IPS-NIHi11 (cell line): ENCODE measurements at places on chromosomes 7 and 10.
A peak's percentile ranks its signal among the peaks of the same experiment; 100 is the strongest.

DNA sequence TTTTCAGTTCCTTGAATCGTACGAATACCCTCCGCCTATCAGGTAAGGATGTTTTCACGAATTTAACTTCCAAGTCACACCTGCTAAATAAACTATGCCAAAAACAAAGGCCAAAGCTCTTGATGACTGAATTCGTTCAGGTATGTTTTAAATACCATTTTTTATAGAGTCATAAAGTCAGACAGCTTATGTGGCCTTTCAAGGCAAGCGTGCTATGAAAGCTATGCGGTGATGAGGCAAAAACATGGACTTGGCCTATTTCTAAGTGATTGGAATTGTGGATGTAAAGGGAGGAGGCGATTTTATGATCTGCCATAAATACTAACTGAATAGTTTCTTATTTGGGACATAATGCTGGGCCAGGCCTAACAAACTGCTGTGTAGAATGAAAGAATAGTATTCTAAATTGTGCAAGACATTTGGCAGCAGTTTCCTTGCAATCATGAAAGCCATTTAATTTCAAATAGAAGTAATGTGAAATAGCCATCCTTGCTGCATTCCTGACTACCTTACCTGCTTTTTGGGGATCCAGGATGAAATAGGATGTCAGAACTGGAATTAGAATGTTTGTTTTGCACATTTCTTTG is 14.0 kb downstream of the SLC39A12 start:
- no peak for DNase-seq

- DNase-seq = peak; percentile 23
Observed at GRCh38 chr10:58266826-58267712, 625 bp downstream of the IPMK start.

- DNase-seq = peak; percentile 22
Observed at GRCh38 chr7:34454381-34454780, 203.6 kb upstream of the NPSR1 start.

DNA sequence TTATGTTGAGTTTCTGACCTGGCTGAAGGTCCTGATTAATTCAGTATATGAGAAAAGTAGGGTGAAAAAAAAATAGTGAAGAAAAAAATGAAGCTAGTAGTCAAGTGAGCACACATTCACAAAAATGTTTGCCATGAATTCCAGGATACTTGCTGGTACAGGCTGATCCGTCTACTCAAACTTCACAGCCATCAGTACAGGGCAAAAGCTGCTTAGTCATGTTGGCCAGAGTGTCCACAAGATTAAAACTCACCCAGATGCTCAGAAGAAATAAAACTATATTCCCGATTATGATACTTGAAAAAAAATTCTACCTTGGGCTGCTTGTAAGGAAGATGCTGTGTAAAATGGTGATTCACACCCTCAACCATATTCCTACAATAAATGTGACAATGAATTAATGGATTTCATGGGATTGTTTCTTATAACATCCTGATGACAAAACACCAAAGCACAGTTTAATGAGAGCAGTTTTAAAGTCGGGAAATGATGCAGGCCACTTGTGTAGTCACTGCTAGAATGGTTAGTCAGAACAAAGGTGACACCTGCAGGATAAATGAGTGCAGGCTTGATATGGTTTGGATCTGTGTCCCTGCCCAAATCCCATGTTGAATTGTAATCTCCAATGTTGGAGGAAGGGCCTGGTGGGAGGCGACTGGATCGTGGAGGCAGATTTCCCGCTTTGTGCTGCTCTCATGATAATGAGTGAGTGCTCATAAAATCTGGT is 49.2 kb upstream of the ANKRD1 start:
- DNase-seq = no peak

GRCh38 chr7:48085433-48085791 is 3.7 kb upstream of the UPP1 start:
- DNase-seq = no peak

- no peak for DNase-seq
Observed at GRCh38 chr10:70312972-70313371, 29.2 kb upstream of the NPFFR1 start.

GRCh38 chr10:33270971-33271370 is 63.5 kb downstream of the NRP1 start:
- no peak for DNase-seq

GRCh38 chr10:79393221-79393923 is 46.1 kb downstream of the PPIF start:
- DNase-seq = no peak

DNA sequence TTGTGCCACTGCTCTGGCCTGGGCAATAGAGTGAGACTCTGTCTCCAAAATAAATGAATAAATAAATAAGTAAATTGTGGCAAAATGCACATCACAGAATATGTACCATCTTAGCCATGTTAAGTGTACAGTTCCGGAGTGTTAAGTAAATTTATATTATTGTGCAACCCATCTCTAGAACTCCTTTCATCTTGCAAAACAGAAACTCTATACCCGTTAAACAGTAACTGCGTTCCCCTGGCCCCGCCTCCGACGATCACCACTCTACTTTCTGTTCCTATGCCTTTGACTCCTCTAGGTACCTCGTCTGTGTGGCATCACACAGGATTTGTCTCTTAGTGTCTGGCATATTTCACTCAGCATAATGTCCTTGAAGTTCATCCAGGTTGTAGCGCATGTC is 356.4 kb upstream of the FOXK1 start:
- no peak for DNase-seq

DNA sequence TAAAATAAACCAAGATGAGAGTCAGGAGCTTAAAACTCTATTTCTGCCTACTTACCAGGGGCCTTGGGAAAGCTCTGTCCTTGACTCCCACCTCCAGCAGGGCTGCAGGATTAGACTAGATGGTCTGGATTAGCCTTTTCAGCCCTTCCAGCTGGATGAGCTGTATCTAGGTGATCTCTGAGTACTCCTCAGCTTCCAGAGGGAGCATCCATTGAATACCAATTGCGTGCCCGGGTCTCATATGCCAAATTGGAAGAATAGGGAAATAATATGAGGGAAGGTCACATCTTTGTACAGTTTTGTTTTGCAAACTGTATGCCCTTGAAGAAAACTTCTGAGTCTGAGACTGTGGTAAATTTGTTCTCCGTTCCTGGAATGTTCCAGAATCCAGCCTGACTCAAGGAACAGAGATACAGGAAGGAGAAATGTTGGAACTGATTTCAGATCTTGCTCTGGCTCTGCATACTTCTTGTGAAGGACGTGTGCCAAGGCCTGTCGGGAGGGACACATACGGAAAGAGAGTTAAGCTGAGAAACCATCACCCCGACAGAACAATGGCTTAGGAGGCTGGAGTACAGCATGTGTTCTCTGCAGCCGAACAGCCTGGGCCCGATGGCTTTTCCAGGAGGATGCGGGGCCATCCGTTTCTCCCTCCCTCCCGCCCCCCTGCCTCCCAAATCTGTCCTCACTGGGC is 44.9 kb downstream of the MINDY4 start:
- DNase-seq = no peak

DNA sequence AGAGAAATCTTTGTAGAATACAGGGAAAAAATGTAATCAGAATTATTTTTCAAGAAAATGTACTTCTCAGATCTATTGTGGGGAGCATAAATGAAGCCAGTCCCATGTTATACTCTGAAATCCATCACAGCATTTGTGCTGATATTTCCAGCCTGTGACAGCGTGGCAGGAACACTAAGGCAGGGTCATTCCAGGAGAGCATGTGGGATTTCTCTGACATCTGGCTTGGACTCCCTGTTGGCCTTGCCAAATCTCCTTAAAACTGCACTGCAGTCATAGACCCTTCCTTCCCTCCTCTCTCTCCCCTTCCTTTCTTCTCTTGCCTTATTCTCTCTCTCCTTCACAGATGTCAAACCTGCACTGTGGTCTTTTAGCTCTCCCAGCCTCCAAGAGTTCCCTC is 6.5 kb upstream of the TSPAN13 start:
- no peak for DNase-seq

DNA sequence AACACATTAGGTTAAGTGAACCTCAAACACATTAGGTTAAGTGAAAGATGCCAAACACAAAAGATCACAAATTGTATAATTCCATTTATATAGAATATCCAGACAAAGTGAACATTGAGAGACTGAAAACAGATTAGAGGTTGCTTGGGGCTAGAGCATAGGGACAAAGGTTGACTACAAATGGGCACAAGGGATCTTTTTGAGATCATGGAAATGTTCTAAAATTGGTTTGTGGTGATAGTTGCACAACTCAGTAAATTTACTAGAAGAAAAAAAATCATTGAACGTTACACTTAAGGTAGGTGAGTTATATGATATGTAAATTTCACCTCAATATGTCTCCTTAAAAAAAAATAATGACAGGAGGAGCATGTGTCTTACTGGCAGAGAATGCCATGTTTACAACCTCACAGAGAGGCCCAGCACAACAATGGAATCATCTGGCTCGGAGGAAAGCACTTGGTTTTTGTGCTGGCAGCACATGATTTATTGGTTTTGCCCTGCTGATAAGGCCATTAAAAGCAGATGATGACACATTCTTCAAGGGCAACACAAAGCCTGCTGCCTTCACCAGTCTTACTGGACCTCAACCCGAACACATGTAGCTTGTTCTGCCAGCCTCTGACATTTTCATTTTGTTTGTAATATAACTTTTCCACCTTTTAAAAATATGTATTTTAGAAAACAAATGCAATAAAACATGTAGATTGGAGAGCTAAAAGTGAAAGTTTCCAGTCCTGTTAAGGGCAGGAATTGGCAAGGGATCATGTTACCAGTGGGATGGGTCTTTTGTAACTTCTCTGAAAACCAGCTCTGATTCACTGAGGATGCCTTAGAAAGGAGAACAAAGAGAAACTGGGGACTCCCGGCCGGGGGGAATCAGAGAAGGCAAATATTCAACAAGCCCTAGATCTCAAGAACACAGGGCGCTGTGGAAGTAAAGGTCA is 11.9 kb upstream of the LMOD2 start:
- DNase-seq = peak; percentile 68

DNA sequence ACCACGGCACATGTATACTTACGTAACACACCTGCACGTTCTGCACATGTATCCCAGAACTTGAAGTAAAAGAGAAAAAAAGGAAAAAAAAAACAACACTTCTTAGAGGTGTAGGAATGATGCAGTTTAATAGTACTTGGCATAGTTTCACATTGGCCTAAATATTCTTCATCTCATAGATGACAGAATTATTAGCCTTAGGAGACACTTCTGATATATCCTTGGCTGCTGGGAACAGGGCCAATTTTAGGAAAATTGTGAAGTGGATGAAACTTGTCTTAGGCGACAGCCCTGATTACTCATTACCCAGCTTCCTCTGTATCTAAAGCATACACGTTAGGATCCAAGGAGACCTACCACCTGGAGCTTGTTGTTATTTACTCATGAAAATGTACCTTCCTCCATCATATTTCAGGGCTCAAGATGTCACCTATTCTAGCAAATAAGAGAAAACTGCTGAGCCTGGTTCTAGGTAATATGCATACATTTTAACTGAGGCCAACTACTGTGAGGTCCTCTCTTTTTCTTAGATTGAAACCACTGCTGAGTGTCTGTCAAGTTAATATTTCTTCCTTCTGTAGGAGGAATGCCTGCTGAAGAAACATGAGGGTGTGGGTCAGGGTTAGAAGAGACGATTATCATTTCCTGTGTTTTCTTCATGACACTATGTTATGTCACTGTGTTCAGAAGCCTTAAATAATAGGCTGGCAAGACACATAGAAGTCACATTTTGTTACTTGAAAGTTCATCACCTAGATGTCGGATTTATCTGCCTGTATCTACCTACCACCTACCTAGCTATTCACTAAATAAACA is 44.3 kb downstream of the CPED1 start:
- DNase-seq = no peak

GRCh38 chr7:102061981-102062390 is 224.7 kb upstream of the SH2B2 start:
- no peak for DNase-seq

DNA sequence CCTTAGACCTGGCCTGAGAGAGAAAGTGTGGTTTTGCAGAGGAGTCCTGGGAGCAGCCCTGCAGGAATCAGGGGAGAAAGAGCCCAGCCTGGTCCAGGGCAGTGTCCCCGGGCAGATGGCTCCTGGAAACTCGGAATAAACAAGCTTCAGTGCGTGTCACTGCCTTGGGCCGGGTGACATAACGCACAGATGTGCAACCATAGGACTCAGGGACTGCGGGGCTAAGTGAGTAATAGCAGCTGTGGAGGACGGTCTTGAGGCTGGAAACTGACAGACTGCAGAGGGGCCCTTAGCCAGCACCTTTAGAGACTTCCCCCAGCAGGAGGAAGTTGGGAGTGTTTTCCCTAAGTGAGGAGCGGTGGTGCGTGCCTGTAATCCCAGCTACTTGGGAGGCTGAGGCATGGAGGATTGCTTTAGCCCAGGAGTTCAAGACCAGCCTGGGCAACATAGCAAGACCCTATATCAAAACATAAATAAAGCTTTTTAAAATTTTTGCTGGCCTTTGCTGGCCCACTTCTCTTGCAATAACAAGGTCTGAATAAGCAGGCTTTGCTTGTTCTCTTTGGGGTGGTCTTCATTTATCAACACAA is 5.3 kb upstream of the CLIP2 start:
- no peak for DNase-seq

GRCh38 chr7:142481548-142481947 is 223.7 kb upstream of the PRSS58 start:
- no peak for DNase-seq

- peak; percentile 50 for DNase-seq
Observed at GRCh38 chr7:69625238-69625637, 27.0 kb downstream of the AUTS2 start.

DNA sequence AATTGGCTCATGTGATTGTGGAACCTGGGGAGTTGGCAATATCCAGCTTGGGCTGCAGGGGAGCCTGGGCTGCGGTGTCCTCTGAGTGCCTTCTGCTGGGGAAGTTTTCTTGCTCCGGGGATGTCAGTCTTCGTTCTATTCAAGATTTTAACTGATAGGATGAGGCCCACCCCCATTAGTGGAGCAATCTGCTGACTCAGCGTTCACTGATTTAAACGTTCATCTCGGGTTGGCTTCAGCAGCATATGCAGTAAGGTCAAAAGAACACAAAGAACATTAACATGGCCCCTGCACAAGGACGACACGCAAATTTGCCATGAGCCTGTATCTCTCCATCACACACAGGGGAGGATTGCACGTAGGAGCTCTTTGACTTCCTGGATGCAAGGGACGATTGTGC is 360.6 kb upstream of the ADARB2 start:
- DNase-seq = no peak

DNA sequence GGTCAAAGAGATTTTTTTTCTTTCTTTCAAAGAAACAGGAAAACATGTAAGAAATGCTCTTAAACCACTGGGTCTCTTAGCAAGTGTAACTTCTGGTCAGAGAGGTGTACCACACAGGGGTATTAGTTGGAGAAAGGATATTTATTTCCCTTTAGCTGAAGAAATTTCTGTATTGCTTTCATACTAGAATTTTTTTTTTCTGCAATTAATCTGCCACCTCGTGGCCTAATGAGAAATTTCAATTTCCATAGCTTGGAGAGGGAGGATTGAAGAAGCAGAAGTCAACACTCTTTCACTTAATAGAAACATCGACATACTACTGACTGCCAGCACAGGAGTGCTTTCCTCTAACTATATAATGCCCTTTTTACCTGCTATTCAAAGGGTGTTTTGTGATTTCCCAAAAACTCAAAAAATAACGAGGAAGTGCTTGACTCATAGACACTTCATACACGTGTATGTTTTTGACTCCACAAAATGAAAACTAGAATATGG is 177.6 kb upstream of the NAMPT start:
- DNase-seq = peak; percentile 38
